ENCODE measurements at places on chromosomes 1 and 21. TPM values are rescaled to one million over a fixed set of nuclear protein-coding genes. Genes with fewer than 3 reads are reported as not detected.

DNA sequence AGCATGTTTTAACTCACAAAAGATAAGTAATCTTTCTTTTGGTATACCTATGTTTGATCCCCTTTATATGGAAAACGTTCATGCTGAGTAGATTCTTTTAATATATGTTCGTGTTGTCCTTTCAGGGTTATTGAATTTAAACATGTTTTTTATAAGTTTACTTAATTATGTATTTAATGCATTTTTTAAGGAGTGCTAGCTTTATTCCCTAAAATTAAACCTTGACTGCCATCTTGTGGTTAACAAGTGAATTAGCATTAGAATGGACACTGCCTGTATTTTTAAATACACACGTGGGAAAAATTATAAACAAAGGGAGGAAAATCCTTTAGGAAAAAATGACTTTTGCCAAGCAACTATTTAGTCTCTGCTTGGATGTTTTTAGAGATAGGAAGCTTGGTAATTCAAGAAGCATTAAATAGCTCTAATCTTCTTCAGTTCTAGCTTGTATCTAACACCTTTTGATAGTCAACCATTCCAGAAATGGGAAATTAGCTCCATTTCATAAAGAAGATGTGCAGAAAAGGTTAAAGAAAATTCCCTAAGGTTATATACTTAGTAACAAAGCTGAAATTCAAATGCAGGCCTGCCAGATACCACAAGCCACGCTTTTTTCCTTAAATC lies 43.0 kb downstream of the UBE2U start:
- DNase-seq: peak; percentile 40

DNA sequence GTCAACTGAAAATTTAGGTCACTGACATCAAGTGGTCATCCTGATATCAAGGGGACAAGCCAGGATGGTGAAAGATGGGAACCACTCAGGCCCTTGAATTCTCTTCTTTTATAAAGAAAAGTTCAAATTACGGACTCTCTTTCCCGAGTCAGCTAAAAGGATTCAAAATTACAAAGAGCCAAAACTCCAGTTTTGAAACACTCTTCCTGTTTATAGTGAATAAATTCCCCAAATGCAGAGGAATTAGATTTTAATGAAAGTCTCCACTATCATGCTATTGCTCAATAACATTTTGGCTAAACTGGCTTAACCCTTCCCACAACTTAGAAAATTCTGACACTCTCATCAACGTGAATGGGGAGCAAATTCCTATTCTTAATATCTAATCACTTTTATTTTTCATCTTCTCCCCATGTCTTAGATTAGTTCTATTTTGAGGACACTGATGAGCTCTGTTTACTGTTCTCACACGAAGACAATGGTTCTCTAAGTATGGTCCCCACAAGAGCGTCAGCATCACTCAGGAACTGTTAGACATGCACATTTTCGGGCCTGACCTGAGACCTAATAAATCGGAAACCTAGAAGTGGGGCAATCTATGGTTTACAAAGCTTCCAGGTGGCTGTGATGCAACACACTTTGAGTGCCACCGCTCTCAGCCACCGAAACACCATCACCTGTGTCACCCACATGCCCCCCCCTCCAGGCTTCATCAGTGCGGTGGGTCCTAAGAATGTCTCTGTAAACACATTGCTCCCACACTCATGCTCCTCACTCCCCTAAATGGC lies 64.4 kb upstream of the TIAM1 start:
- DNase-seq: peak; percentile 30

GRCh38 chr1:32247452-32247851 lies 430 bp downstream of the FAM167B start:
- DNase-seq: no peak

DNA sequence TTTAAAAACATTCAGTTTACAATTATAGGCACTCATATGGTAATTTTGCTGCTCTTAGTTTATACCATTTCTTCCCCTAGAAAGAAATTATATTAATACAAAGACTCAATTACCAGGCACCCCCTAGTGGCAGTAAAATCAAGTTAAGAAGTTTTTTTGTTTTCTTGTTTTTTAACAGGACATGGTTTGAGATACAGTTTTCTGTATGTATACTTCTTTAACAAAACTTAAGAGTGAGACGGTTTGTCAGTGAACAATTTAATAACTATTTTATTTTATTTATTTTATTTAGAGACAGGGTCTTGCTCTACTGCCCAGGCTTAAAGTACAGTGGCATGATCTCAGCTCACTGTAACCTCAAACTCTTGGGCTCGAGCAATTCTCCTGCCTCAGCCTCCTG lies 224.6 kb downstream of the FAF1 start:
- no peak for DNase-seq

DNA sequence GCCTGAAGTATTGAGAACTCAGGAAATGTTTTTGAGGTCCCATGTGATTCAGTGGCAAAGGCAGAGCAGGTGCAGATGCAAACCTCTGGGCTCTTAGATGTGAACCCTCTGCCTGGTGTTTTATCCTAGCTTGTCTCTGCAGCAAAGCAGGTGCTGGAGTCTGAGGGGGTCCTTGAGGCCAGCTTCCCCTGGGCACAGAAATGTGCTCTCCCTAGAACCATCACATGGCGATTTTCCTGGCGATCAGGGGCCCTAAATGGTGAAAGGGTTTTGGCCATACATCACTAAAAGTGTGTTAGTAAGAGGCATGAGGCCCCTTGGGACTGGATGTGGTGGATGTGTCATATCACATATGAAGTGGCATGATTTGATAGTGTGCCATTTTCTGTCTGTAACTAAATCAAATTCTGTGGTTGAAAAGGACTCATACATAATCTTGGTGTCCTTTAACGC lies 144.8 kb downstream of the ST6GALNAC3 start:
- DNase-seq: no peak

VASH2 gene
- polyA plus RNA-seq: 44.6 TPM

CHRNB2 gene
- 0.18 TPM for polyA plus RNA-seq
